ENCODE measurements at places on chromosomes 13 and 19. TPM values are rescaled to one million over a fixed set of nuclear protein-coding genes. Genes with fewer than 3 reads are reported as not detected.

TLE2 gene
- total RNA-seq, result 13.7 TPM

LIPE gene
- 12.7 TPM for total RNA-seq

FFAR2 gene
- not detected for total RNA-seq

CAMSAP3 gene
- total RNA-seq, result 27.8 TPM

KLK14 gene
- 0.35 TPM for total RNA-seq

Data from PC-9 (cell line).